Activated CD4-positive, alpha-beta T cell treated with anti-CD3 and anti-CD28 coated beads for 24 hours (primary cell): ENCODE measurements at places on chromosomes 3 and 15.
A peak's percentile ranks its signal among the peaks of the same experiment; 100 is the strongest.

DNA sequence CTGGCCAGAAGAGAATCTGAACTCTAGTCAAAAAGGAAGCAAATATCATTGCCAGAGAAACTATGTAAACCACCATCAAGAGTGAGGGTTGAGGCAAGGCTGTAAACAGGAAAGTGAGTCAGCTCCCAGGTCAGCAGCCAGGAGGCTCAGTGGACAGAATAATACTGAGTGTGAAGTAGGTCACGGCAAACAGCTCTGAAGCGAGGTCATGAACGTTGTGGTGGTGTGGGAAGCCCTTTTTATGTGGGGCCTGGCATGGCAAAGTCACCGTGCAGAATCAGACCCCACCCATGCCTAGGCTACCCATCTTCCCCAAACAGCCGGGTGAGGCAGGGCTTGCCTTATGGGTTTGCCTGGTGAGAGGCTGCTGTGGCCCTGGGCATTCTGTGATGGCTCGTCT is 43.9 kb downstream of the THBS1 start:
- no peak for DNase-seq

DNA sequence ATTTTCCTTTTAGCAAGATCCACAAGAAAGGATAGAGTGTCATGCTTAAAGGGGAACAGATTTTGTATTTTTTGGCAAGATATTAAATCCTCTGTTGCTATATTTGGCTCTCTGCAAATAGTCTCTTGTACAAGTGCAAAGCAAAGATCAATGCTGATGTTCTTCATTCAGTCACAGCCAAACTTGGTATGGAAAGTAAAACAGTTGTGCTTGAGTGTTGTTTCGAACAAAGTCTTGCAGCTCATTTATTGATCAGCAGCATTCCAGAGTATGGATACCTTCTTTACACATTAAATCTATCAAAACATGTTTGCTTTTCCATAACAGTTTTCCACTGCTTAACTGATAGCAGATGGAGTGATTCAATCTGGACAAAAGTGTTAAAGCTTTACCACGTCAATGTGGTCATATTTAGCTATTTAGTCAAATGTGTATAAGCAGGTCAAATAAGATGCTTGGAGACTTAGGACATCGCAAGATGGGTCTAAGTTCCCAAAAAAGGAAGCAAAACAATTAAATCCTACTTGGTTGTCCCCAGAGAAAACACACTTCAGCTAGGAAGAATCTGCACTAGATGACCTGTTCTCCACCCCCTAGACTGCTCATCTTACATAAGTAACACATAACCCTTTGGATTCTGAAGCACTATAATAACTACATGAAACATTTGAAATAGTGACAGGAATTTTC is 52.4 kb downstream of the VGLL3 start:
- DNase-seq = no peak

DNA sequence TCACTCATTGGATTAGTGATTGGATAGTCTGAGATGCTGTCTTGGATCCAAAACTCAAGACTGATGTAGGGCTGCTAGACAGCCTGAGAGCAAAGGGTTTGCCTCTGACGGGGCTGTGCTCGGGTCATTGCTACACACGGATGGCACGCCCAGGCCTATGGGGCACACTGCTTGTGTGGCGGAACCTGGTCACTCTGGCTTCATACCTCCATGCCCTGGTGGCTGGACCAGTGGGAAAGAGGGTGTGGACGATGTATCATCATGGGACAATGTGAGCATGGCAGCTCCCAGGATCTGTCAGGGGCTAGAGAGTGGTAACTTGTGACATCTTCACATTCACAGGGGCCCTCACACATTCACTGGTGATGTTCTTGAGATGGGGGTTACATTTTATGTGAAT is 18.1 kb upstream of the CCDC174 start:
- no peak for DNase-seq

GRCh38 chr3:32460031-32460749 is 42.5 kb downstream of the CMTM6 start:
- peak; percentile 28 for DNase-seq

DNA sequence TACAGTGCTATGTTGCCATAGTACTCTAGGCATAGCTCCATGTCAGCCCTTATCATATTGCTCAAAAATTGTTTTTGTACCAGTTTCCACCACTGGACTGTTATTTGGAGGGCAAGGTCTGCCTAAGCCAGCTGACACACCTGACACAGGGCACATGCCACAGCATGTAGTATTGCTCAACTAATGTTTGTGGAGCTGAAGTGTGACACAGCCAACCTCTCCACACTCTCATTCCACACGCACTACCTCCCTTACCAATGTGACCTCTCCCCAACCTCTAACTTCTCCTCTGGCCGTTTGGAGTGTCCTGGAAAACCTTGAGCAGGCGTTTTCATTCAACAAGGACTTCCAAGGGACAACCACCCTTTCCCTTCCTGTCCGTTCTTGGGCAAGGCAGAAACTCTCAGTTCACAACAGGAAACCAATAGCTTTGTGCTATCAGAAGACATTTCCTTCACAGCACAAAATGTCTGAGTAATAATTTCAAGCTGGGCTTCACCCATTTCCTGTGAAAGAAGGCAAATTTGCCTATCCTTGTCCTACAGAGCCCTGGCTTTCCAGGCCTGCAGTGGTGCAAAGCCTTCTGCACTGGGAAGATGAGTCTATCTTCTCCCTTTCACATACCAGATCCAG is 38.4 kb downstream of the TLNRD1 start:
- no peak for DNase-seq

DNA sequence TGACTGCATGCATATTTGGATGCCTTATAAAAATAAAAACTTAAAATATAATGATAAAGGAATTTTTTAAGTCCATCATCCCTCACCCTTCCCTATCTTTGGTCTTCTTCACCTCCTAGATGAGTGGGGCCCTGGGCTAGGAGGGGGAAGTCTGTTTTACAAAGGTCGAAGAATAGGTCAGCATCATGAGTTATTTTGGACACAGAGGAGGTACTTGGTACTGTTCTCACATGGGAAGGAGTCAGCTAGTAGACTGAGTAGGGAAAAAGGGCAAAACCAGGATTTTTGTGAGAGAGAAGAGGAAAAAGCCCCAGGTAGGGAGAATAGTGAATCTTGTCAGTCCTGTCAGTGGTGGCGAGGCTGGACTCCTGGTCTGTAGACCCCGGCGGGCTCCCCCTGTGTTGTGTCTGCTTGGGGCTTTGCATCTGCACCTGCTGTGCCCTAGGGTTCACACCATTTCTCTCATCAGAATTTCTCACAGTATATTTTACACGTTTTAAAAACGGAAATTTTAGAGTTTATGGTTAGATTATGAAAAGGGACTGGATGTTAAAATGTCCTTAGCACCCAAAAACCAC is 17.2 kb downstream of the GCSAM start:
- no peak for DNase-seq

DNA sequence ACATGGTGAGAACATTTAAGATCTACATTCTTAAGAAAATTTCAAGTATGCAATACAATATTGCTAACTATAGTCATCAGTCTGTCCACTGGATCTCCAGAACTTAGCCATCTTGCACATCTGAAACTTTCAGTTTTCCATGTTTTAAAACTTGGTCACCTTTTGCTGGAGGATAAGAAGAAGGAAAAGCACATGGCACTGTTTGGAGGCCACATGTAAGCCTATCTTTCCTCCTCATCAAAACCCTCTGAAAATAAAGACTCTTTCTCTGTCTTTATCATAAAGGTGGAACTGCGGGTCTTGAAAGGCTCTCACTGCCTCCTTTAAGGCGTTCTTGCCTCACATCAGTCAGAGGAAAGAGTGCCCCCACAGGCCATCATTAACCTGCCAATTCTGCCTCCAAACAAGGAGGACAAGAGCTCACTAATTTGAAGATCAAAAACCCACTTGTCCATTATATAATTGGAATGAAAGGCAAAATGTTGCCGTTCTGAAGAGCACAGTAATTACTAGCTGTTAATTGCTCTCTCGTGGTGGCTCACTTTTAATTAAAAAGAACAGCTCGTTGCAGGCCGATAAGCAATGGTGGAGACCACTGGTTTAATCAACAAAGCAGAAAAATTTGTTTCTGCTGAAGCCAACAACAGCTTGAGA is 157.8 kb downstream of the MECOM start:
- no peak for DNase-seq

DNA sequence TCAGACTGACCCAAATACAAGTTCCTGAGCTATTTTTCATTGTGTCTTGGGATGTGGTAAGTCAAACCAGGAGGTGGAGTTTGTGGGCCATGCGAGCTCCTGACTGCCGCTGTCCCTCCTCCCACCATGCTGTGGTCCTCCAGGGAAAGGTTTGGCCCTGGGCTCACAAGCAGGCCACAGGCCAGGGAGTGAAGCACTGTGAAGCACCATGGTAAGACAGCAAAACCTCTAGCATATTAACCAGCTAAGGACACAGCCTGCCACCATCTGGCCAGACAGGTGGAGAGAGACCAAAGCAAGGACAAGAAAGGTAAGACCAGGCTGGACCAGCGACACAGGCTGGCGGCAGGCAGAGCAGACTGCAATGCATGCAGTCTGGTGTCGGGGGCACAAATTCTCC is 15.3 kb downstream of the RAB43 start:
- no peak for DNase-seq

- DNase-seq = no peak
Observed at GRCh38 chr3:78670094-78670493, 1097.7 kb downstream of the ROBO1 start.

GRCh38 chr3:157573780-157574378 is 70.7 kb upstream of the VEPH1 start:
- DNase-seq = no peak

DNA sequence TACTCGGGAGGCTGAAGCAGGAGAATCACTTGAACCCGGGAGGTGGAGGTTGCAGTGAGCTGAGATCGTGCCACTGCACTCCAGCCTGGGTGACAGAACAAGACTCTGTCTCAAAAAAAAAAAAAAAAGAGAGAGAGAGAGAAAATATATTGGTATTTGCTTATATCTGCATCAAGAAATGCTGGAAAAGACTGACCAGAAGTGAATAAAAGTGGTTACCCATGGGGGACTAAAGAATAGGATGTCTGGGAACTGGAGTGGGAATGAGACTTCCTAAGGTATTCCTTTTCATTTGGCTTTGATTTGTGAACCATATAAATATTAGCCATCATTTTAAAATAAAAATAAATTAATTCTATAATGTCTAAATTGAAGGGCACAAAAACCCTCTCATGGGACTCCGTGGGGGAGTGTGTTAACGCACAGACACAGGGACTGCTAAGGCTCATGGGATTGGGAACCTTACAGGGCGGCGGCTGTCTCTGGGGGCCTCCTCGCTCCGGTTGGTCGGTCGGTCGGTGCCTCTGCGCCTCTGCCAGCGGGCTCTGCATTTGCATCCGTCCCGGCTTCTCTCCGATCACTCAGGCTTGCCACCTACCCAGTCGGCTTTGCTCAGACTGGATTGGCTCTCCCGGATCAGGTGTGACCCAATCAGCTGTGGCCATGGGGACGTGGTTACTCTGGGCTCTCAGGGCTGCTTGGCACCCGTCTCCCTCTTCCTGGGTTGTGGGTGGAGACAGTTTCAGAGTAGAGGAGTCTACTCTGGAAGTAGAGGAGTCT is 12.7 kb upstream of the TSPAN3 start:
- peak; percentile 45 for DNase-seq

- no peak for DNase-seq
Observed at GRCh38 chr3:182094321-182094720, 382.6 kb downstream of the SOX2 start.

DNA sequence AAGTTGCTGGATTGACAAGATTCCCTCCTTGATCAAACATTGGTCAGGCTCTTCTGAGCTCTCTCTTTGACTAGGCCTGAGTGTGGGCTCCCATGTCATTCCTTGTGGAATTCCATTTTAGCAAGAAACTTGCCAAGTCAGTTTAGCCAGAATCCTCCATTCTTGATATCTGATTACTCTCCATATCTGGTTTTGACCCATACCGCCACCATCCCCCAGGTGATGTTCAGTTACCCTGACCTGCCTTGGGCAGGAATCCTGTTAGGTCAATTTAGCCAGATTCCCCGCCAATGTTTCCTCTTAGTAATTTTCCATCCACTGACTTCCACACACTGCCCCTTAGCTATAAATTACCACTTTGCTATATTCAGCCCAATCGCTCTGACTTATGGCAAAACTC is 1.0 kb upstream of the PCCB start:
- no peak for DNase-seq

- DNase-seq = no peak
Observed at GRCh38 chr3:152658977-152659720, 175.8 kb upstream of the P2RY1 start.

GRCh38 chr15:69225355-69226022 is 65.1 kb downstream of the GLCE start:
- DNase-seq = no peak

GRCh38 chr3:29639578-29640290 is 358.9 kb downstream of the RBMS3 start:
- no peak for DNase-seq

DNA sequence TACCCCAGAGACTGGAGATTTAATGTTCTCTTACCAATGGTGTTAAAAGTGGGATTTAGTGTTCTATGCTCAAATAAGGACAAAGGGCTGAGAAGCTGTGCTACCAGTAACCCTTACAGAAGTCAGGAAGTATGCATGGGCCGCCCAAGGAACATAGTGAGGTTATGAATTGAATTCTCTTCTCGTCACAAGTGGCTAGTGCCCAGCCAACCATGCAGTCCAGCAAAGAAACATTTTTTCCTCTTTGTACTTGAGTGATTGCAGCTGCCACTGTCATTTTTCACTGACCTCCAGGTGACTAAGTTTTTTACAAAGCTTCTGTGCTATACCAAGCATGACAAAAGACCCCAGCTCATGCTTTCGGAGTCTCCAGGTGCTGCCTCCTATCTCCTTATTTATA is 110.6 kb upstream of the DCBLD2 start:
- no peak for DNase-seq

GRCh38 chr3:50617911-50618481 is 1.0 kb downstream of the MAPKAPK3 start:
- no peak for DNase-seq
